ENCODE measurements at places on chromosomes 13 and 19.

DNA sequence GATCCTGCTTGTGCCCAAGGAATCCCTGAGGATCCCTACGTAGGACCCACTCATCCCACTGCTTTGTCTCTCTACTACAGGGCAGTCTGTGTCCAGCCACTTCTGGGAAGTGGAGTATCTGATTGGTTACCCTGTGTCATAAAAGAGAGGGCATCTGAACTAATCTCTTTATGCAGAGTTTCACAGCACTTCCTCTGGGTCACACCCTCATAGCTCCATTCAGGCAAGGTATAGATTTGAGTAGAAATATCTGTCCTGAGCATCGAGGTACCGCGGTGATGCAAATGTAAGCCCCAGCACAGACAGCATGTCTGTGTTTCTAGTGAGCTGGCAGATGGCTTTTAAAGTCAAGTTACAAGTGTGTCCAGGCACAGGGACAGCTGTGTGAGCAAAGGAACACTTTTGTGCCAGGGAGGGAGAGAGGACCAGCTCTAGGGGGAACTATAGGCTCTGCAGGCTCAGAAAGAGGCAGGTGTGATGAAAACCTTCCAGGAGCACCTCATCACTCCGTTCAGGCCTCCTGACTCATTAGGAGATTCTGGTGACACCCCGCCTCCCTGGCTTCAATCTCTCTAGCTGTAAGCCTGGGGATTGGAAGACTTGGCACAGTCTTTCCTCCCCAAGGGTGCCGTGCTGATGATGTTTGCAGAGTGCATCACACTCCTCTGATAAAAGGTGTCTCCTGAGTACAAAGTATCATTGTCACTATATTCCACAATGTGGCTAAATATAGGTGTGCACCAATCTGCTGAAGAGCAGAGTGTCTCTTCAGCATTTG lies 84.3 kb upstream of the UBL3 start:
- DNase-seq, result peak; percentile 6

- DNase-seq, result no peak
Observed at GRCh38 chr19:53396525-53396868, 1.5 kb downstream of the ZNF765 start.

GRCh38 chr13:74778946-74779345 lies 644.7 kb upstream of the KLF12 start:
- no peak for DNase-seq

DNA sequence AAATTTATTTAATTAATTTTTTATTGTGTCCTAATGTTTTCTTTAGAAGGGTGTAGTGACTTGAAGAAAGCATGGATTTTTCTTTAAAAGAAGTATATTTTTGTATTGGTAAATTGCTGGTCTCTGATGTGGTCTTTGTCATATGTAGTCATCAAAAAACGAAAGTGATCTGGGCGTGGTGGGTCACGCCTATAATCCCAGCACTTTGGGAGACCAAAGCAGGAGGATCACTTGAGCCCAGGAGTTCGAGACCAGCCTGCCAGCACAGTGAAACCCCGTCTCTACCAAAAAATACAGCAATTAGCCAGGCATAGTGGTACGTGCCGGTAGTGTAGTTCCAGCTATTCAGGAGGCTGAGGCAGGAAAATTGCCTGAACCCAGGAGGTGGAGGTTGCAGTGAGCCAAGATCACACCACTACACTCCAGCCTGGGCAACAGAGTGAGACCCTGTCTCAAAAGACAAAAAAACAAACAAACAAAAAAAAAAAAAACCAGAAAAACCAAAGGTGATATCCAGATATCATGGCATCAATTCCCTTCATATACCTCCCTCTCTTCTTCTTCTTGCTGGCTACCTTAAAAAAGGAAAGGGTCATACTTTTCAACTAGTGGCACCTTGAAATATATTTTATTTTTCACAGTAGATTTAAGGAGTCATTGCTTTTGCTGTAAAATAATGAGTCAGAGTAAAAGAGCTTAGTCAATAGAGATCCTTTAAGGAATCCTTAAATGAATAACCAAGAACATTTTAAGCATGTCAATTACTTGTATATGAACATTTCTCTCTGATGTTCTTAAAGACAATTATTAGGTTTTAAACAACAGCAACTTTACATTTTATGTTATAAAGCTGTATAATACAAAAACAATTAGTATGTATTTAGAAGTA lies 19.9 kb downstream of the KCTD4 start:
- DNase-seq, result no peak

DNA sequence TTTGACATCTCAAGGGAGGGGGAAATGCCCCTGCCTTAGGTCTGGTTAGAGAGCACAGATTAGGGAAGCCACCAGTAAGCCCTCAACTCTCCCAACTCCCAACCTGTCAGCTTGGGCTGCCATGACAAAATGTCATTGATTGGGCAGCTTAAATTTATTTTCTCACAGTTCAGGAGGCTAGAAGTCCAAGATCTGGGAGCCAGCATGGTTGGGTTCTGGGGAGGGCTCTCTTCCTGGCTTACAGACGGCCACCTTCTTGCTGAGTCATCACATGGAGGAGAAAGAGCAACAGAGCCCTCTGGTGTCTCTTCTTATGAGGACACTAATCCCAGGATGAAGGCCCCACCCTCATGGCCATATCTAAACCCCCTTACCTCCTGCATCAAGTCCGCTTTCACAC lies 24.2 kb downstream of the C19orf12 start:
- no peak for DNase-seq

- DNase-seq, result no peak
Observed at GRCh38 chr13:29753618-29754472, 96.6 kb downstream of the UBL3 start.

GRCh38 chr19:11125994-11126685 lies 29.4 kb downstream of the SPC24 start:
- peak; percentile 57 for DNase-seq

DNA sequence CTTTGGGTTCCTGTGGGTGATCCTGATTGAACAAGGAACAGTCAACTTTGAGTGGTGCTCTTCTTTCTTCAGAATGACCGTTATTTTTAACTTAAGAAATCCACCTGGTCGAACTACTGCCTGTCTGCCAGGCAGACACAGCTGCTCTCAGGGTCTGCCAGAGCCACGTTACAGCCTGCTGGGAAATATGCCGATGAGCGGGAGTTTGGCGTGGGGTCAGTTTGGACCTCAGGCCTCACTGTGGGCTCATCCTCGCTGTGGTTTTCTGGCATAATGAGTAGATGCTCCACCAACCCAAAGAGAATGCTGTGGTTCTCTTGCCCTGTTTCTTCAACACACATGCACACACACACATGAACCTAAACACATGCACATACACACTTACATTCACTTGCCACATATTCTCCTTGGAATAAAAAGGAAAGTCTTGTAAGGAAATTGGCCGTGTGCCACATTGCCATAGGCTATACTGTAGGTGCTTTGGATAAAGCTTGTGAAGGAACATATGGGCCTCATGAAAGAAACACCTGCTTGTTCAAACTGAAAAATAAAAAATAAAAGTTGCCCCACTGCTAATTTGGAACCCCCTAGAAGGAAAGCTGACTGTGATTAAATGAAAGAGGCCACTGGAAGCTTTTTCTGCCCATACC lies 598.7 kb upstream of the KLF12 start:
- DNase-seq, result no peak

DNA sequence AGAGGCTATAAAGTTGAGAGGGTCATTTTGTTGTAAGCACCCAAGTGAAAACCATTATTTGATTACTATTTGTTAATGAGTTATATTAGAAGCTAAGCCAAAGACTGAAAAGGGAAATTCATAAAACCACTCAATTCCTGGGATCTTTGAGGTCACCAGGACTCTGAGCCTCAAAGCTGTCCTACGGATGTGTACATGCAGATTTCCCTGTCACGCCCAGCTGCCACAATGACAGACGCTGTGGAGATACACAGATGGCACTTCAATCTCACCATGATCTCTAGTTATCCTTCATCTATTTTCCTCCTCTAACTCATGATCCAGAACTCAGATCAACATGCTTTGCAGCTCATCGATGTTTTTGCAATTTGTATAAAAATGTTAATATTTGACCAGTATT lies 403.5 kb upstream of the MIR17HG start:
- no peak for DNase-seq

GRCh38 chr13:85386424-85386823 lies 412.8 kb downstream of the SLITRK6 start:
- no peak for DNase-seq

GRCh38 chr13:98447881-98448641 lies 128.8 kb downstream of the STK24 start:
- no peak for DNase-seq

GRCh38 chr19:20167020-20167644 lies at the start of gene ZNF486:
ZNF486 (plus strand) TSS chr19:20167214; CDS start chr19:20167331, 117 bp downstream.
- DNase-seq, result no peak

- peak; percentile 47 for DNase-seq
Observed at GRCh38 chr19:1929021-1929742, 11.8 kb upstream of the CSNK1G2 start.

DNA sequence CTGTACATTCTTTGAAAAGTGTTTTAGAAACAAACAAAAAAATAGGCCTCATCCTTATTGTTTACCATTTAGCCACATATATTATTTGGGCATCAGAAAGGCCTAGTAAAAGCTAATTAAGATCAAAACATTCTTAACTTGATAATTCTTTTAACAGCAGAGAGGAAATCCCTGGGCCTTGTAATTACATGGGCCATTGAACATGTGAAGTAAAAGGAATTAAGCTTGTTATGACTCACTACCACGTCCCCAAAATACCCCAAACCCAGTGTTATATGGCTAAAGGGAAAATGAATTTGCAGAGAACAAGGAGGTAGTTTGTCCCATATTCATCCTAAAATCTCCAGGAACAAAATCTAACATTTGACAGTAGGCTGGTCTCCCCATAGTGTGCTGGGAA lies 439.8 kb downstream of the ITGBL1 start:
- no peak for DNase-seq

DNA sequence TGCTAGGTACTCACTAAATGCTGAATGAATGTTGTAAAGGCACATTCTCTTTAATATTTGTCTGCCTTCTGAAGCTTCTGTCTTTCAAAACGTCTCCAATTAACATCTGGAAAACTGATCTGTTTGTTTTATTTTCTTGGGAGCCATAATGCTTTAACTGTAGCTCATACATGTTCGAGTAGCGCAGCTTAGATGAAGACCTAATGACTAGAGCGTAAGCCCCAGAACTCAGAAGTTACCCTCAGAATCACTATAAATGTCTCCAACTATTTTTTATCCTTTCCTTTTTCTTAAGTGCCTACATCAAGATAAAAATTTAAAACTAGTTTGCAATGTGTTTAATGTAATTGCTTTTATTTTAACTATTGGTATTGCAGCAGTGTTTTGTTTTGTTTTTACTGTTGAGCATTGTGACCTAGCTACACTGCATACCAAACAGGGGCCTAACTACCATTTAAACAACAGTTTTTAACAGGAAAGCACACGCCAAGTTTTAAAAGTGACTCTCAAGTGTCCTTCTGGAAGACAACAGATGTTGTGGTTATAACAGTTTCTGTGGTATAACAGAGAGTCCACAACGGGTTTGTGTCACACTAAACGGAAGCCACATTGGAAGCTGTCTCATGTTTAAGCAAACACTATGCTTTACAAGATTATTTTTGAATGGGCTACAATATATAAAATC lies 42.0 kb downstream of the MRPL57 start:
- no peak for DNase-seq

GRCh38 chr13:103358255-103358932 lies 292.2 kb upstream of the SLC10A2 start:
- DNase-seq, result no peak

DNA sequence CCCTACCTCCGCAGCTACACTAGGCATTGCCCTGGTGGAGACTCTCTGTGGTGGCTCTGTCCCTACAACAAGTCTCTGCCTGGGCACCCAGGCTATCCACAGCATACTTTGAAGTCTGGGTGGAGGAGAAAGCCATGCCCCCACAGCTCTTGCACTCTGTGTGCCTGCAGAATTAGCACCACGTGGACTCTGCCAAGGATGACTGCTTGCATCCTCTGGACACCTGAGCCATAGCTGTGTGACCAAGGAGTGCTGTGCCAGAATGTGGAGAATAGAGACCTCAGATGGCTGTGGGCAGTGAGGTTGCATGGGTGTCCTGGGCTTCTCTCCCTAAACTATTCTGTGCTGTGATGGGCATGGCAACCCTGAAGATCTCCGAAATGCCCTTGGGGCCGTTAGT lies 21.2 kb upstream of the MCF2L start:
- no peak for DNase-seq

- DNase-seq, result no peak
Observed at GRCh38 chr19:42985588-42985987, 40.7 kb downstream of the PSG11 start.

- DNase-seq, result no peak
Observed at GRCh38 chr19:48395170-48395455, 1.6 kb downstream of the GRIN2D start.
